ENCODE measurements at places on chromosomes 4 and X.

- no peak for DNase-seq
Measured at GRCh38 chrX:102498732-102499131, 17.8 kb downstream of the TMSB15A start.

GRCh38 chr4:26308568-26308967 is 12.2 kb upstream of the RBPJ start:
- no peak for DNase-seq

DNA sequence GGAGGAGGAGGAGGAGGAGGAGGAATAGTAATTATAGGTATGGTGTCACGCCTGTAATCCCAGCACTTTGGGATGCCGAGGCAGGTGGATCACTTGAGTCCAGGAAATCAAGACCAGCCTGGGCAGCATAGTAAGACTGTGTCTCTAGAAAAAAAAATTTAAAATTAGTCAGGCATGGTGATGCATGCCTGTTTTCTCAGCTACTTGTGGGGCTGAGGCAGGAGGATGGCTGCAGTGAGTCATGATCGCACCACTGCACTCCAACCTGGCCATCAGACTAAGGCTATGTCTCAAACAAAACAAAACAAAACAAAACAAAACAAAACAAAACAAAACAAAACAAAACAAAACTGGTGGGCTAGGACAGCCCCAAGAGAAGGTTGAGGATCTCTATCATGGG is 3.0 kb downstream of the STARD8 start:
- no peak for DNase-seq

GRCh38 chr4:42671431-42672194 is 14.7 kb upstream of the ATP8A1 start:
- DNase-seq: no peak

DNA sequence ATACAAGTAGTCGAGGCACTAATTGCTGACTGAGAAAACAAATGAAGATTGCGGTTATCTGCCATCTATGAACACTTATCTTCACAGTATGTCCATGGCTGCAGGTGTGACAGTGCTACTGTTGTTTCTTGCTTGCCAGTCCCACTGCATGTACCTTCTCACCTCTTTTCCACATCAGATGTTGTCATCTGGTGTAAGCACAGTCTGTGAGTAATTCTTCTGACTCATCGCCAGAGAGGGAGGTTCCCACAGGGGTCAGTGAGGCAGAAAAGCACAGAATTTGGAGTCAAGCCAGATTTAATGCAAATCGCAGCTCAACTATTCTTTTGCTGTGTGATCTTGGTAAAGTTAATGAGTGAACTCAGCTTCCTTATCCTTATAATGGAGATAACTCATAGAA is 144.4 kb downstream of the GLRA2 start:
- DNase-seq: peak; percentile 51

GRCh38 chrX:31459361-31459760 is 387.5 kb upstream of the FTHL17 start:
- DNase-seq: no peak

DNA sequence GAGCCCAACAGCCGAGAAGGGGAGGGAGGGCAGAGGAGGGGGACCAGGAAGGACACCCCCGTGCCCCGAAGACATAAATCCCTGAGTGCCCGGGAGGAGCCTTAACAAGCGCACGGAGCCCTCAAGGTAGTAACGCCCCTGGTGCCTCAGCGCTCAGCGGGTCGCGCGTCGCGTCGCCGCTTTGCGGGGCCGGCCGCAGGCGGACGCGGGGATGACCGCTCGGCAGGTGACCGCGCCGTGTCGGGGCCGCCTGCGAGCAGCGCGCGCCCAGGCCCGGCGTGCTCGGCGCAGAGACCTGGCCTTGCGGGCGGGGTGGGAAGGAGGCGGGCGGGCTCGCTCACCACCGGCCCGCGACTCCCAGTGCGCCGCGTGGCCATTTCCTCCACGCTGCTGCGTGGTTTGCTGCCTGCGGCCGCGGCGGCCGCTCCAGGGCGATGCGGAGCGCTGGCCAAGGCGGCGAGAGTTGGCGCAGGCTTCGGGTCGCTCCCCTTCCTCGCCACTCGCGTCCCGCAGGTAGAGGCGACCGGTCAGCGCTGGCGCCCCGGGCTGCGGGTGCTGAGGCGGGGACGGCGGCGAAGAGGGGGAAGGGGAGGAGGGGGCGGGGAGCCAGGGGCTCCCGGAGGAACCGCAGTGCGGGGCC is 632 bp downstream of the CCSER1 start:
- DNase-seq: no peak

DNA sequence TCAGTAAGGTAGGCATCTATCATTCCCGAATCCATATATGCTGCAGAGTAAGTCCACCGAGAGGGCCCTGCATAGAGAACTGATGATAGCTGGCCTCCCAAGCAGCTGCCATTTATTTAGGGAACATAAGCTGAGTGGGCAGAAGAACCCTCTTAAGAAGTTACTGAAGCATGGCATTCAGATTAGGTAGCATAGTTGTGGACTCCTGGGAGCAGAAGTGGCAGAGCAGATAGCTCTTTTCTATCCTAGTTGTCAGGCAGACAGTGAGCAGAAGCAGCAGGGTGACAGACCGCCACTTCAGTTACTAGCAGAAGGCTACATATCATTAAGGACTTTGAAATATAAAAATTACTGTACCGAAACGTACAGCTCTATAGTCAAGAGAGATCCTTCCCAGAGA is 454.7 kb downstream of the PPP4R3C start:
- no peak for DNase-seq

- no peak for DNase-seq
Measured at GRCh38 chrX:123738378-123738940, 5.6 kb upstream of the THOC2 start.

- DNase-seq: no peak
Measured at GRCh38 chrX:56385336-56385735, 153.2 kb downstream of the KLF8 start.

DNA sequence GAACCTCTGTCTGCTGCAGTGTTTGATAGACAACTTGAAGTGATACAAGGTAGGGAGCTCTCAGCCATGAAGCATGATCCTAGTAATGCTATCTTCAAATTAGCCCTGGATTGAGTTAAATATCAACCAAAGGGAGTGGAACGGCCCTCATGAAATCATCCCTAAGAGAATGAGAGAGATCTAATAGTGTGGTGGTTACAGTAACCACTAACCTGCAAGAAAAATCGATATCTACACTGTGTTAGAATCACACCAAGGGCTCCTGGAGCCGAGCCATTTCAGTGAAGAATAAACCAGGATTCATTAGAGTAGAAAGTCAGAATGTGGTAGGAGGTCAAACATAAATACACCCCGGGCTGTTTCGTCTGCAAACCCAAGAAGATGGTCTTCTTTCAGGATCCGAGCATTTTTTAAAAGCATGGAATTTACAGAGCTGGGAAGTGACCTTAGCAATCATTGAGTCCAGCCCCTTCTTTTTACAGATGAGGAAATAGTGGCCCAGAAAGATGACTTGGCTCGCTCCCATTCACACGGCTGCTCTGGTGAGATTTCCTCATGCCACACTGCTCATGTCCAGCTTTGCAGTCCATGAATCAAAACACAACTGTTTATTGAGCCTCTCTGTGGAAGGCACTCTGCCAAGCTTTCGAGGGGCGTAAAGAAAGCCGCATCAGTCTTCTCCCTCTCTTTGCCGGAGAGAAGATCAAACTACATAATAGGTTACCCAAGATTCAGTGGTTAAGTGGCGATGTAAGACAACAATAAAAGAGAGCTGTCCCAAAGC is 5.5 kb upstream of the DCTD start:
- DNase-seq: peak; percentile 33

- no peak for DNase-seq
Measured at GRCh38 chrX:117301086-117301485, 815.5 kb downstream of the KLHL13 start.

GRCh38 chr4:136800248-136800647 is 732.0 kb downstream of the PCDH18 start:
- no peak for DNase-seq

- DNase-seq: no peak
Measured at GRCh38 chr4:100591161-100591876, 73.5 kb upstream of the EMCN start.

- DNase-seq: no peak
Measured at GRCh38 chr4:95295157-95295556, 253.6 kb downstream of the UNC5C start.

- no peak for DNase-seq
Measured at GRCh38 chr4:38987491-38987890, 44.7 kb downstream of the TMEM156 start.

DNA sequence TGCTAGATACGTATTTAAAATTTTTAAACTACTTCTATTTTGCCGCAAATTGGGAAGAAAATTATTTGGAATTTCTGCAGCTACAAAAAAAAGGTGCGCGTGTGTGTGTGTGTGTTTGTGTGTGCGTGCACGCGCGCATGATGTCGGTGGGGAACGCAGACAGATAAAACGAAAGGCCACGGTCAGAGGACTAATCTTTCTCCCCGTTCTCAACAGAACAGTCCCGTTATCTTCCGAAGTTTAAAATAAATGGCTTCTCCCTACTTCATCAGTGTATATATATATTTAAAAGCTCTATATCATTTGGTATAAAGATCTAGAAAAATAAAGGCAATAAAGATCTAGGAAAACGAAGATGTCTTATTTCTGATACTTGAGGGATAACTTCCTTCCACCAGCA is 1.5 kb downstream of the MGARP start:
- DNase-seq: no peak

GRCh38 chr4:87370068-87370467 is 20.9 kb downstream of the HSD17B11 start:
- DNase-seq: no peak

DNA sequence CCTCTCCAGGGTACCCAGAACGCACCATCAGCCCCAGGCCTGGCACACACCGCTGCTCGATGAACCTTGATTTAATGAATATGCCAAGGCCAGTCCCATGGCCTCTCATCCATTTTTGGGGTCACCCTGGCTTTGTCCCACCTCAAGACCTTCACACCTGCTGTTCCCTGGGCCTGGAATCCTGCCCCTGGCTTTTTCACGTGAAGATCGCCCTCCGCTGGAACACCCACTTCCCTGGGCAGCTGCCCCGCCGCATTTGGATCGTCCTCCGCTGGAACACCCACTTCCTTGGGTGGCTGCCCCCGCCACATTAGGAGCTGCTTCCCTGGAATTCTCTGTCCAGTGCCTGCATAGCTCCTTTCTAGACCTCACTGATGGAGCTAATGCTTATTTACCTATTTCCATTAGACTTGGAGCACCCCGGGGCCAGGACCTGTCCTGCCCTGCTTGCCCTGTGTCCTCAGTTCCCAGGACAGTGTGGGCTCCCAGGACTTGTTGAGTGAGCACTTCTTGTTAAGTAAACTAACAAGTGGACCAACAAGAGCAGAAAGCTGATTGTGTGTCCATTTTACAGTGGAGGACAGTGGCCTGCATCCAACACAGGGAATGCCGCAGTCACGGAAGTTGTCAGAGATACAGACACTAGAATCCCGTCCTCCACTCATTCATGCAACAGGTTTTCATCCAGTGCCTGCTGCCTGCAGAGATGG is 12.5 kb downstream of the BLOC1S4 start:
- DNase-seq: no peak

DNA sequence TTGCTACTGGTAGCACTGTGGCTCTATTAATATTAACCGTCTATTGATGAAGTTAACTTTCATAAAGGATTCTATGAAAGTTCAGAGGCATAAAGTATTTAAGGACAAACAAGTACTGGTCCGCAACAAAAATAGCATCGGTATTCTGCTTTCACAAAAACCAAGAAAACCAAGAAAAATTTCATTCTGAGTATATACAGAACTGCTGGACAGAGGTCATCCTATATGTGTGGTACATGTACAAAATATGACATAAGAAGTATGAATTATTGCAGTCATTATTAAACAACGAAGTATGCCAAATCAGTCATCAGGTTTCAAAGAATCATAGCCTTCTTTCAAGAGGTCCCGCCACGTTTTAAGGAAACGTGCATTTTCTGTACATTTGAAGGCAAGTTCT is 2.4 kb downstream of the C4orf46 start:
- no peak for DNase-seq

GRCh38 chr4:15479089-15479912 is 9.6 kb downstream of the CC2D2A start:
- DNase-seq: peak; percentile 63

DNA sequence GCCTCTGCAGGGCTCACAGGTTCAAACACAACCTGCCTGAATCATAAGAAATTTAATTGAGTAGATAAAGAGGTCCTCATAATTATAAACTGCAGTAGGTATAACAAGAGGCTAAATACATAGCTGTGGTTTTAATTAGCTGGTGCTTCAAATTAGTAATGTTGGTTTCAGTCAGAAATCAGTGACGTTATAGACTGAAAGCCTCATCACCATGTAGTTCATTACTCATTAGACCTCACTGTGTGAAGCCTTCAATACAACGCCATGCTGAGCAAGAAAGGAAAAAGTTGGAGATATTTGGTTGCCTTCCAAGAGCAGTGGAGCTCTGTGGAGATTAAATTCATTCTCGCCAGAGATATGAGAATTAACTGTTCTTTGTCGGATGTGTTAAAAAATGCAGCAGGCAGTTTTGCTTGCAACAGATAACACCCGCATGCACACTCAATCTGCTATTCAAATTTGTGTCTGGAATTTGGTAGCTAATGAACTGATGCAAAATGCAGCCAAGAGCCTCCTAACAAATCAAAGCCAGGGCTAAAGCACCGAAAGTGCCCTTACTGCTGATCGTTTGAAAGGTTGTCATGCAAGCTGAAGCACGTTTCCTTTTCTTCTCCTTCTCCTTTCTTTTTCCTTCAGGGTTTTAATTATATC is 148.9 kb downstream of the AFF2 start:
- DNase-seq: no peak

DNA sequence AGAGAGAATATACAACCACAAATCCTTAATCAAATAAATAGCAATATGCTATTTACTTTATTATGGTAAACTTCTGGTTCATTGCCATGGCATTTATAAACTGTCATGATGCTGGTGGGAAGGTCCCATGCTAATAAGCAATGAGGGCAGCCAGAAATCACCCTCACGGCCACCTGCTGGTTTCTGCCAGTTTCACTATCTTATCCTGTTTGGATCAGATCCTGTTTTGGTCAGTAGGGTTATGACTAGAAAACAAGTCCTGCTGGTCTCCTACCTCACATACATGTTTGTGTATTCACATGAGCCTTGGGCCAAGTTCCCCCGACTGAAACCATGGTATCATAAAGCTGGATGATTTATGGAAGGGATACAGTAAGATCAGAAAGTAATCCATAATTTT is 28.1 kb downstream of the XAGE5 start:
- DNase-seq: no peak

GRCh38 chr4:10974371-10974770 is 289.8 kb upstream of the CLNK start:
- no peak for DNase-seq

GRCh38 chrX:50103866-50104566 is 96.8 kb downstream of the AKAP4 start:
- DNase-seq: no peak

DNA sequence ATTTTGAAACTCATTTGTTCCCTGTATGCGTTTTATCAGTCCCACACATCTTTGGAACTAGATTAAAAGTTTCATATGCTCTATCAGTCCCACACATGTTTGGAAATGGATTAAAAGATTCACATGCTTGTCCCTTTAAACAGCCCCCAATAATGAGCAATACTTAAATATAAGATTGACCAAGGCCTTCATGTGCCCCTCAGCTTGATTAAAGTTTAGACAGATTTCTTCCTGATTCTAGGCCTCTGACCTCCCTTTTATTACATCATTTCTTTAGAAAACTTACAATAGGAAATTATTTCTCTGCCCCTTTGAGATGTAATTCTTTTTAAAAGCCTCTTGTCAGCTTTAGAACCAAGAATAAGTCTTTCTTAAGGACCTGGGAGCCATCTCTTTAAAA is 31.7 kb upstream of the CABS1 start:
- no peak for DNase-seq

- DNase-seq: peak; percentile 63
Measured at GRCh38 chrX:18354369-18355223, at the start of gene SCML2. TSS of gene SCML2 (minus strand) at chrX:18354688. CDS start at chrX:18334071, 20,617 bp downstream.
